NCI-H1694 (cell line): ENCODE measurements at places on chromosomes 16 and 17.

DNA sequence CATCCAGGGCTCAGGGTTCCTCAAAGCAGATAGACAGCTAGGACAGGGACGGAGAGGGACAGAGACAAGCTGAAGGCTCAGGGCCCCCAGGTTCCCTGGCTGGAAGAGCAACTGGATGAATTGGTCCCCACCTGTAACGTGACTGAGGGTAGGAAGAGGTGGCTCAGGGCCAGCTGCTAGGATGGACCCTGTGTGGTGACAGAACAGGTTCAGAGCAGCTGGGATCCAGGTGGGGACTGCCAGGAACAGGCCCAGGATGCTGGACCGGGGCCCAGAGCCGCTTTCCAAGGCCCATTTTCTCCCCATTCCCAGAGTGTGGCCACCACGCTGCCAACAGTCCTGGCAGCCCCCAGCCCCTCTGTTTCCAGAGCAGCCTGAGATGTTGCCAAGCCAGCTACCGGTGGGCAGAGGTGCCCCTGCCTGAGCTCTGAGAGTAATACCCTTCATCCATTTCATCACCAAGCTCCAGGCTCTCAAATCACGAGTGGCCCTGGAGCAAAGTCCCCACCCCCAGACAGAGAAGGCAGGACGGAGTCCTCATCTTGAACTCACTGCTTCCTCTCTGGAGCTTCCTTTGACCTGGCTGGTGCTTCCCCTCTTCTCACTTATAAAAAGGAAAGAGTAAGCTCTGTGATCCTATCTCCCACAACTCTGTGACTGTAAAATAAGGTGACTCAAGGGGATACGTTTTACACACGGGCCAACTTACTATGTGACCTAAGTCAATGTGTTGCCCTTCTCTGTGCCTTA is 79.6 kb downstream of the TMEM132E start:
- DNase-seq: no peak

DNA sequence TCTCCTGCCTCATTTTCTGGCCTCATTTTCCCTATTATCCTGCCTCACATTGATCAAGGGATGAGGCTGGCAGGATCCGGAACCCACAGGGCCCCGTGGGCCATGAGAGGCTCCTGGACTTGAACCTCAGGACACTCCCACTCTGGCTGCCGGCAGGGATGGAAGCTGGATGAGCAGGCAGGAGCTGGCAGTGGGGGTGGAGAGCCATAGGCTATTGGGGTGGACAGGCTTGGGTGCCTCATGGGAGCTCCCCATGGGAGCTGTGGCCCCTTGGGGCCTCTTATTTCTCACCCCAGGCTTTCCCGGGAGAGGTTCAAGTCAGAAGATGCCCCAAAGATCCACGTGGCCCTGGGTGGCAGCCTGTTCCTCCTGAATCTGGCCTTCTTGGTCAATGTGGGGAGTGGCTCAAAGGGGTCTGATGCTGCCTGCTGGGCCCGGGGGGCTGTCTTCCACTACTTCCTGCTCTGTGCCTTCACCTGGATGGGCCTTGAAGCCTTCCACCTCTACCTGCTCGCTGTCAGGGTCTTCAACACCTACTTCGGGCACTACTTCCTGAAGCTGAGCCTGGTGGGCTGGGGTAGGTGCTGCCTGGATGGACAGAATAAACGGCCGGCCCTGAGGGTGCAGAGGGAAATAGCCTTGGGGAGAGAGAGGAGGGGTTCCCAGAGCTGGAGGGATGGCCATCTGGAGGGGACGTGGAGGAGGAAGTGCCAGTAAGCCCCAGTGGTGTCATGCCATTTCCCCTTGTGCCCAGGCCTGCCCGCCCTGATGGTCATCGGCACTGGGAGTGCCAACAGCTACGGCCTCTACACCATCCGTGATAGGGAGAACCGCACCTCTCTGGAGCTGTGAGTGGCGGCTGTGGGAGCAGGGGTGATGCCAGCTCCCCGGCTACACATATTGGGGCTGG is 10.7 kb upstream of the DRC7 start:
- DNase-seq: no peak

DNA sequence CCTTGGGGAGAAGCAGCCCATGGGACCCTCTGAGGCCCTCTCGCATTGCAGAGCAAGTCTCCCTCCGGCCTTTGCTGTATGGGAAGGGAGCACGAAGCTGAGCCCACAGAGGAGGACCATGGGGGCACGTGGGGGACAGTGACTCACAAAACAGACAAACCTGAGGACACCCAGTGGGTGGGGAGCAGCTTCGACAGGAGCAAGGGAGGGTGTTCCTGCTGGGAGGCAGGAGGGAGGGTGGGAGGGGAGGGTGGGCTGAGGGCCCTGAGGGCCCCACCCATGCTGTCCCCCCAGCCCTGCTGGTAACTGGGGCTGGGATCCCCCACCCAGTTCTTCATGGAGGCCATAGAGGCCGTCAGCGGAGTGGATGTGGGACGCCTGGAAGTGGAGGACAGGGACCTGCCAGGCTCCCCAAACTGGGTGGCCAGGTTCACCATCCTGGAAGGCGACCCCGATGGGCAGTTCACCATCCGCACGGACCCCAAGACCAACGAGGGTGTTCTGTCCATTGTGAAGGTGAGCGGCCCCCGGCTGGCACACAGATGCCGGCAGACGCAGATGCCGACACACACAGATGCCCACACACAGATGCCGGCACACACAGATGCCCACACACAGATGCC is 12.5 kb downstream of the SLC22A31 start:
- DNase-seq: no peak

GRCh38 chr16:12111223-12111622 is 134.7 kb downstream of the SNX29 start:
- DNase-seq: no peak

GRCh38 chr17:161481-161880 is 20.0 kb downstream of the DOC2B start:
- DNase-seq: no peak

- DNase-seq: no peak
These were observed 545.3 kb downstream of the XYLT1 start for GRCh38 chr16:16925432-16925831.

- no peak for DNase-seq
These were observed 28.2 kb downstream of the ZNF652 start for GRCh38 chr17:49333804-49334203.

DNA sequence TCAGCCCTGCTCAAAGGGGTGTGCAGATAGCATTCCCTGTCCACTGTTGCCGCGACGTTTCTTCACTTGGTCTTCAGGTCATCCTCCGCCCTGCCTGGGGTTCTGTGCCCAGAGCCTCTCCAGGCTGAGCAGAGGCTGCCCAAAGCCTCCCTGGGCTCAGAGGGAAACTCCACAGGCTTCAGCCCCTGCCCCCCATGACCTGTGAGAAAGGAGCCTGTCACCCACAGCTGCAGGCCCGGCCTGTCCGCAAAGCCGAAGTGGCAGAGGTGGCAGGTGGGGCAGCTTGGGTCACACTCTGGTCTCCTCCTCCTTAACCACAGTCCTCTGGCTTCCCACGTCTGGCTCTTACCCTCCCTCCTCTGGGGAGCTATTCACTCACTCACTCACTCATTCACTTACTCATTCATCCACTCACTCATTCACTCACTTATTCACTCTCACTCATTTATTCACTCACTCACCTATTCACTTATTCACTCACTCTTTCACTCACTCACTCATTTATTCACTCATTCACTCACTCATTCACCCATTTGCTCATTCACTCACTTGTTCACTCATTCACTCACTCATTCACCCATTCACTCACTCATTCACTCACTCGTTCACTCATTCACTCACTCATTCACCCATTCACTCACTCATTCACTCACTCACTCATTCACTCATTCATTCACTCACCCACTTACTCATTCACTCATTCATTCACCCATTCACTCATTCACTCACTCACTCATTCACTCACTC is 7.1 kb upstream of the CPSF4L start:
- DNase-seq: no peak

DNA sequence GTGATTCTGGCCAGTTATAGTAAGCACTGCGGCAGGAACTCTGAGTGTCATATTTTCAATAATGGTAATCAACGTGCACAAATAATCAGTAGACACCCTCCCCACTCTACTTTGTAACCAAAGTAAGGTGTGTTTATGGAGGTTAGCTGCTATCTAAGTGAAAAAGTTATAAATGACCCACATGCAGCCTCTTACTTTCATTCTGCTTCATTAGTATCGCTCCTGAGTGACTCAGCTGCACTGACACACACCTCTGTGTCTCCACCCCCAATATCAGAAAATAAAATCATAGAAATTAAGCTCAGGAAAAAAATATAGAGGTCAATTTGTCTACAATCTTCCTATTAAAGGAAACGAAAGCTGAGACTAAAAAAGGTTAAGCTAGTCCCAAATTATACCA is 64.1 kb upstream of the TRAP1 start:
- no peak for DNase-seq

GRCh38 chr16:73067671-73068540 is 20.0 kb upstream of the ZFHX3 start:
- no peak for DNase-seq

- DNase-seq: no peak
These were observed 39.9 kb downstream of the TIMM22 start for GRCh38 chr17:1036845-1037237.

GRCh38 chr16:54632322-54633220 is 298.1 kb upstream of the IRX5 start:
- DNase-seq: no peak

DNA sequence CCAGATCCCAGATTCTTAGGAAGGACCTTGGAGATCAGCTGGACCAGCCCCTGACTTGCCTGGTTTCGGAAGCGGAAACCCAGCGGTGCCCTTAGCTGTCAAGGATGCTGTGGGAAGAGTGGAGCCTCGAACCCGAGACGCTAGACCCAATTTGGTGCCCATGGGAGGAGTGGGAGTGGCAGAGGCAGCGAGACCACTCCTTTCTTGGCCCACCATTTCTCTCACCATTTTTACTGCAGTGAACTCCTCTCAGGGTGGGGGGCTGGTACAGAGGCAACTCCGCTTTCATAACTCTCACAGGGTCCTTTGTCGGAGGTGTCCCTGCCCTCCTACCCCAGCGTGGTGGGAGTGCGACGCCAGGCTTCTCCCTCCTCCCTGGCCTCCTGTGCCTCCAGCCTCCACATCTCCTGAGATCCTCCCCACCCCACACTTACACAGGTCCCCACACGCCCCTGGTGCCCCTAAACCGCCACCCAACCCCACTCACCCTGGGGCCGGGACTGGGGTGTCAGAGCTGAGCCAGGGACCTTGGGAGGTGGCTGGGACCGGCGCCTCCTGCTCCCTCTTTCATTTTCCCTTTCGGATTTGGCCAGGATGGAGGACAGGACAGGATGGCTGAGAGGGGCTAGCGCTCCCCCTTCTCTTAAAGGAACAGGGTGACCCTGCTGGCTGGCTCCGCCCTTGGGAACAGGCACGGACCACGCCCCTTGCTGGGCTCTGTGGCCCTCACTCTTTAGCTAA is at the start of gene GJD3:
Gene GJD3, minus strand, starts transcription at position 617 of the 741 bp plus-strand sequence. CDS start 922 bp downstream, outside the sequence.
- DNase-seq: no peak

- no peak for DNase-seq
These were observed 3.9 kb upstream of the TRIM25 start for GRCh38 chr17:56917559-56918296.

DNA sequence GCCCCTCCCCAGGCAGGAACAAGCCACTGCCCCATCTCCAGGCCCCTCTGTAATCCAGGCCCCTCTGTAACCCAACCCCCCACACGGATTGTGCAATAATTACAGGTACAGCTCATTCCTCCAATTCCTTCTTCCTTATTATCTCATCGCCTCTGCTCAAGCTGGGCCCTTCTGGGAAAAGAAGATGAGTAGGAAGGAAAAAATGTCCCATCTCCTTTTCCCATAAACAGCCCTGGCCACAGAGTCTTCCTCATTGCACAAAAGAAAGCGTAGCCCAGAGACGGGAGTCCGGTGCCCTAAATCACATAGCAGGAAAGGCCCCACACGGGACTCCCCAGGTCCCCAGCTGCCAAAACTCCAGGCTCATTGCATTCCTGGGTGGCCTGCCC is 3.6 kb upstream of the LITAFD start:
- DNase-seq: no peak

GRCh38 chr16:51243936-51244436 is 92.9 kb upstream of the SALL1 start:
- no peak for DNase-seq

DNA sequence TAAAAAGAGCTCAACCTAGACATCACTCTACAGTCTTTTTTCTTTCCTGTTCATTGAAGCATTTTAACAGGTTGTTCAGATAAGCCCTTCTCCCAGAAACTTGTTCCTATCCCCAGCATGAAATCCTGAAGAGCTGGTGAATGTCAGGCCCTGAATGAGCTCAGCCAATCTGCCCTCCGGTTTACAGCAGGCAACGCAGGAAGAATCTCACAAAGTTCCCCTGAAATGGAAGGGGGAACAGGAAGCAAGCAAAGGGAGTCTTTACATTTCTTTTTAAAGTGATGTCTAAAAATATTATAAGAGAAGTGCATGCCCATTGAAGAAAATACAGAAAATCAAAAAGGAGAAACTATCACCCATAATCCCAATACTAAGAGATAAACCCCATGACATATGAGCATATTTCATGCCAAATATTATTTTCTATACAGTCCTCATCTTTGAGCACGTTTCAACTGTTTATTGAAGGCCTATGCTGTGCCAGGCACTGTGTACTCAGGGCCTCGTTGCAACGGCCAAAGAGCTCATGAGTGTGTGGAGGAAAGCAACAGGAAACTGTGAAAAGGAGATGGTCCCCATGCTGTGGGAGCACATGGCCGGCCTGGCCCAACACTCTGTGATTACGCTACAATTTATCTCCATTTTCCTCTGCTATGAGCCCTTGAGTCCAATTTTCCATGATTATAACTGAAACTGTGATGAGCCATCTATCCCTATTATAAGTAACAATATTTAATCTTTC is 5.7 kb downstream of the TK2 start:
- no peak for DNase-seq
